T-helper 1 cell (primary cell): ENCODE measurements at places on chromosomes 11 and 22.

GRCh38 chr11:17918049-17918605, 94.7 kb downstream of the SERGEF start:
- DNase-seq, result no peak

DNA sequence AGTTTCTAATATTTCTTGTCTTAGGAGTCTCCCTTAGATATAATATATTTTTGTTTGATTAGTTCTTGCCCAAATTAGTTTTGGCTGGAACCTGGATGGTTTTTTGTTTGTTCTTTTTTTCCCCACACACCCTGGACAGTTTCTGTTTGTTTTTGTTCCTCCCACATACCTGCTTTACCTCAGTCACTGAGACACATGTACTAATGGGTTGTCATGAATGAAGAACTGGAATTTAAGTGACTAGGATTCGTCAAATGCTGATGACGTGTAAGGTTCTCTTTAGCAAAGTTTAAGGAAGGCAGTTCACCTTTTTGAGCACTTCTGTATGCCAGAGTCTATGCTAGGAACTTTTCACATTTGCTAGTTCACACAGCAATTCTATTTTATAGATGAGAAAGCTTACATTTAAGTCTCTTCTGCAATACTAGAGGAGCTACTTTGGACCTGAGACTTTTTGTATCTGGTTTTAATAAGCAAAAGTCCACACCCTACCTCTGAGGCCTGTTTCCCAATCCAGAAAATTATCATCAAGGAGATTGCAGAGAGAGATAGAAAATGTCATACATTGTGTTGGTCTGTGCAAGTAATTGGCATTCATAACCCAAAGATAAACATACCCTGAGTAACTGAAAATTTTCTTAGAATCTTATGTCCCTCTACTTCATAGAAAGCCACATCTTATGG, 86.7 kb upstream of the RAB1B start:
- no peak for DNase-seq

GRCh38 chr22:41377846-41378245, 3.9 kb upstream of the TEF start:
- no peak for DNase-seq

GRCh38 chr22:24592058-24592850, 619 bp downstream of the LRRC75B start:
- DNase-seq, result no peak

DNA sequence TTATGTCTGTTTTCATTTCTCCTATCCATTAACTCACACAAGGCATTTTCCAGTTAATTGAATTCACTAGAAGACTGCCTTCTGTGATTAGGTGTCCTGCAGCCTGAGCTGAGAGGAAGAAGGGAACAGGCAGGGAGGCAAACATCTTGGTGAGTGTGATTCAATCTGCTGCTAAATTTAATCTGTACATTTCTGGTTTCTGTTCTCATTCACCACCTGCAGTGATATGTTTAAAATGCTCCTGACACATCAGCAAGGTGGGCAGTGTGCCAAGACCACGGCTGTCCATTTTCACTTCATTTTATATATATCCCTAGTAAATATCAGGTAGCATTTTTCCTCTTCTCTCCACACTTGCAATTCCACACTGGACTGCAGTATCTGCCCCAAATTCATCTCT, 416.5 kb downstream of the TMEM135 start:
- no peak for DNase-seq

DNA sequence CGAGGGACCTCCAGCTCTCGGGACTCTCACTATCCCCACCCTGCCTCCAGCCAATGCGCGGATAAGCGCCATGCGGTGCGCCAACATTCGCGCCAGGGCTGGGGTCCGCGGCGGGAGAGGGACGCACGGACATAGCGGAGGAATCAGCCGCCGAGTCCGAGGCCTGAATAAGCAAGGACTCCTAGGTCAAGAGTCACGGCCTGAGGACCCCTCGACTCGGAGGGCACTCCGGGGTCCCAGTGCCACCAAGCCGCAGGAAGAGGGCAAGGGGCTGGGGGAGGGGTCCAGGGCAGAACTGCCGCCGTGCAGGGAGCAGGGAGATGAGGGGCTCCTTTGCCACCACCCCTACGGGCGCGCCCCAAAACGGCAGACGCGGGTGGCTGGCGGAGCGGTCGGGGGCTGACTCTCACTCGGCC, 552 bp downstream of the DSCAML1 start:
- DNase-seq, result no peak

GRCh38 chr11:68067991-68068390, 29.2 kb downstream of the TCIRG1 start:
- no peak for DNase-seq
